Left lobe of liver (tissue), 2 donors: ENCODE measurements at places on chromosomes 3 and 15. TPM values are rescaled to one million over a fixed set of nuclear protein-coding genes. Genes with fewer than 3 reads are reported as not detected.

SLC28A2 gene
- total RNA-seq, result 0.15 TPM

ATP8B4 gene
- 6.8 TPM for total RNA-seq

LDHAL6B gene
- not detected for total RNA-seq

FANCD2OS gene
- total RNA-seq, result not detected

DNA sequence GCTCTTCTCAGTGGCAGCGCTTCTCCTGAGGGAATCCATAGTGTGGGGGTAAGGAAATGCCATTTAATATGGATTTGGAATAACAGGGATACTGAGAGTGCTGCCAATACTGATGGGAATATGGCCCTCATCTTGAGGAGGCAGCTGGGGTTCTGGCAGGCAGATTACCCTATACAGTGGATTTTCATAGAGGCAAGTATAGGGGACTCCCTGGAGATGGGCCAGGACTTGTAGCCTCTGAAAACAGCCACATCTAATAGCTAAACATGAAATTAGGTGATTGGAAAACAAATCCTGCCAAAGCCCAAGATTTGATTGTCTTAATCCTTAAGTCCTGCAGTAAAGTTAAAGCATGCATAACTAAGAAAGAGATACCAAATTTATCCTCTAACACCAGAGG, 30.9 kb downstream of the DPH3 start:
- no peak for DNase-seq

GRCh38 chr15:71010997-71011396, 104.3 kb upstream of the THSD4 start:
- DNase-seq, result no peak

DNA sequence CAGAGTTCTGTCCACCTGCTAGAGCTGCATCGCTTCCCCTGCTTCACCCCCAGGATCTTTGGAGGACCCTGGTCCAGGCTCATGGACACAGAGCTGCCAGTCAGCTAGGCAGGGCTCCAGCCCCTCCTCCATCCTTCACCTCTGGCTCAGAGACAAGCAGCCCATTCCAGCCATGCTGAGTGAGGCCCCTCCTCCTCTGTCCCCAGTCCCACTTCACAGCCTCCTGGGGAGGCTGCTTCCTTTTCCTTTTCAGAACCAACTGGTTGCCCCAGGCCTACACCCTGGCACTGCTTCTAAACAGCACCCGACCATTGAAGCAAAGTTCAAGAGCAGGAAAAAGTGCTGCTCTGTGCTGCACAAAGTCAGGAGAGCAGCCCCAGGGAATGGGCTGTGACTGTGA, 22.2 kb downstream of the IQSEC1 start:
- no peak for DNase-seq

DNA sequence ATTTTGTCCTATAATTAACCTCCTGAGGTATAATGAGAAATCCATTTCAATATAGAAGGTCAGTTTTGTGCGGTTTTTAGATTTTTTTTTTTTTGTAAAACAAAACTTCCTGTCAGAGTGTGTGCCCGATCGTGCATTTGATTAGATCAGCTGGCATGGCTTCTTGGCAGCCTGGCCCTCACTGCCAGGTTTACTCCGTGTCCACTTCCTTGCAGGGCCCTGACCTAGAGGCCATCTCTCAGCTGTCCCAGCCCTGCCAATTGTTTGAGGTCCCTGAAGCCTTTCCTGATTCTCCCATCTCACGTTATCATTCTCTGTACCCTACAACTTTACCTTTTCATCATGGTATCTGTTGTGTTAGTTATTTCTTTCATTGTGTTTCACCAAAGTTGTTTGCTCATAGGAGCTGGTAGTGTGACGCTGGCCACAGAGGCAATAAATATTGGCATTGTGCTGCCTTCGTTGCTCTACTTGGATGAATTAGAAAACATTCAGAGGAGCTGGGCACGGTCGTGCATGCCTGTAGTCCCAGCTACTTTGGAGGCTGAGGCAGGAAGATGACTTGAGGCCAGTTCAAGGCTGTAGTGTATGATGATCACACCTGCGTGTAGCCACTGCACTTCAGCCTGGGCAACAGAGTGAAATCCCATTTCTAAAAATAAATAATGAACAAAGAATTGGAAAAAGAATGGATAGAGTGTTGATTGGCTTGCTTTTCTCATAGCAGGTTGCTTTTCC, 202.0 kb downstream of the GHSR start:
- DNase-seq, result peak; percentile 77
